Stimulated activated CD8-positive, alpha-beta memory T cell treated with anti-CD3 and anti-CD28 coated beads, Interleukin-7, amount 100 ng/mL, for 4 hours (primary cell): ENCODE measurements at places on chromosomes 5 and 9.

GRCh38 chr9:75128535-75128934, 40.2 kb downstream of the OSTF1 start:
- no peak for DNase-seq

- no peak for DNase-seq
Measured at GRCh38 chr9:78188594-78188993, 47.3 kb upstream of the CEP78 start.

DNA sequence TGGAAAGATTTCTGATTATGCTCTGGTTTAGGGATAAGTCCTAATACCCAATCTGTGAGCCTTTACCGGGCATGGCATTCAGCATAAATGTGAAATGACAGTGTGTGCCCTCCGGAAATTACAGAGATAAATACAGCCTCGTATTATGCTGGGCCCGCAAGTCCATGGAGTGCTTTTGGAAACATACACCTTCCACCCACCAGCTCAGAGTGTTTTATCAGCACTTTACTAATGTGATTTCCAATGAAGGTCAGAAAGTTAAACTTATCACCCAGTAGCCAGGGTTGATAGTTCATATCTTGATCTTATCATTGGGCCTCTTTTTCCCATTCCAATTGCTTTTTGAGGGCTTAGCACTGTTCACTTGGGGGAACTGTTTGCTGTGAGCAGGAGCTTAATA, 94.8 kb downstream of the SGCD start:
- DNase-seq = no peak

DNA sequence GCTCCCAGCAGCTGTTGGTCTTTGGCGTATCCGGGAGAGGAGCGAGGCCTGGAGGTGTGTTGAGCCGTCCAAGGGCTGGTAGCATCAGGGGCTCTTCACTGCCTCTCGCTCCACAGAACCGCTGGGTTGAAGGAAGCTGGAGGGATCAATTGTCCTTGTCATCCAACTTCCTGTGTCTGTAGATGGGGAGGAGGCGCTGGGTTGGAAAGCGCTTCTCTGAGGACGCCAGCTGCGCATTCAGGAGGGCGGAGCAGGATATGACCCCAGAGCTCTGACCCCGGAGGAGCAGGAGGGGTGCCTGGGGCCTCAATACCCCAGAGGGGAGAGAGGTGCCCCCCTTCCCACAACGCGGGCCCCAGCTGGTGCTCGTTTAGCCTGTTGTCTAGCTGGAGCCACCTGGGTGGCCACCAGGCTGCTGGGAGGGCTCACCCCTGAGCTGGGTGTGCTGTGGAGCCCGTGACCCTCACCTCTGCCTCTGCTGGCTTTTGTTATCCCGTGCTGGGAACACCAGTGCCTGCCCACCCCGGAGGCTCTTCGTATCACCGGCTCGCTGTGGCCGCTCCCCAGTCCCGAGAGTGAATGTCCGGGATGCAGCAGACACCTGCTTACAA, 2.0 kb upstream of the DBH start:
- no peak for DNase-seq

DNA sequence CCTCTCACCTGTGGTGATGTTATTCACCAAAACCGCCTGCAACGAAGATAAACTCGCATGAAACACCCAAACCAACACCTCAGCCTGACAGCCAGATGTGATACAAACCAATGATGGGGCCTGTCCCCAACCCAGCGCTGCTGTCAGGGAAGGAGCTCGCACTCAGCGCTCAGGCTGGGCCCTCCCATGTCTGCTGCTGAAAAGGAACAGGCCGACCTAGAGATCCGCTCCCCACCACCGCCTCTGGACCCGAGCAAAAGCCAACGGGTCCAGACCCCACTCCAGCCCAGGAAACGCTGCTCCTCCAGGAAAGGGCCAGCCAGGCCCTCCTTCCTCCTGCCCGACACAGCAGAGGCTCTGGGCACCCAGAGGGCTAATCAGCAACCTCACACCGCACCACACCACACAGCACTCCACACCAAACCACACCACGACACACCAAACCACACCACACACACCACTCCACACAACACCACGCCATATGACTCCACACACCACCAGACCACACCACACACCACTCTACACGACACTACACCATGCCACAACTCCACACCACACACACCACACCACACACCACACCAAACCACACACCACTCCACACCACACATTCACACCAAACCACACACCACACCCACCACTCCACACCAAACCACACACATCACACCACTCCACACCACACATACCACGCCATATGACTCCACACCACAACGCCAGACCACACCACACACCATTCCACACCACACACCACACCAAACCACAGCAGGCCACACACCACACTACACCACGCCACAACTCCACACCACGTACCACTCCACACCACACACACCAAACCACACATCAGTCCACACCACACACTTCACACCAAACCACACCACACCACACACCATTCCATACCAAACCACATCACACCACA, 46.5 kb downstream of the GOLM1 start:
- DNase-seq = no peak

DNA sequence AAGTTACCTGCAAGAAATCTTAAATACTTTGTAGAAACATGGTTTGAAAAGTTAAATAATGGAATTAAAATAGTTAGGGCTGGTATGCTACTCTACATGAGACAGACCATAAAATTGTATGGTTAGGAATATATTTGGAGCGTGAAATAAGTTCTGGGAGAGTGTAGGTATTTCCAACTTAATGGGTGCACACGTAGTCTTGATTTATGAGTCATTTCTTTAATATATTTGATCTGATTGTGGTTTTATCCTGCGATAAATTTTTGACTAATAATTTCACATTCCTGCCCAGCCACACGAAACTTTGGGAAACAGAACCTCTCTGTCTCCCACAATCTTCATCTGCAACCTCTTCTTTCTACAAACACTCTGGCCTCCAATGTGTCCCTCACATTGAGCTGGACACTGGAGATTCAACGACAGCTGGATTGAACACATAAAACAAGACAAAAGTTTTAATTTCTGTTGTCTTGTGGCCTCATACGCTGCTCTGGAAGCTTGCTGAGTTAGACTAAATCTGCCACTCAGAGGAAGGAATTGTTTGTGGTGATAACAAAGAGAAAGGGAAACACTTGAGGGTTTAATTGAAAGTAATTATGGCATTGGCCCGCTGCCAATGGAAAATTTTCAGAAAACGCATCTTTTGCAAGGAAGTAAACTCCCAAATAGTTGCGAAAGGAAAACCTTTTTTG, 201.8 kb upstream of the ZNF608 start:
- no peak for DNase-seq

DNA sequence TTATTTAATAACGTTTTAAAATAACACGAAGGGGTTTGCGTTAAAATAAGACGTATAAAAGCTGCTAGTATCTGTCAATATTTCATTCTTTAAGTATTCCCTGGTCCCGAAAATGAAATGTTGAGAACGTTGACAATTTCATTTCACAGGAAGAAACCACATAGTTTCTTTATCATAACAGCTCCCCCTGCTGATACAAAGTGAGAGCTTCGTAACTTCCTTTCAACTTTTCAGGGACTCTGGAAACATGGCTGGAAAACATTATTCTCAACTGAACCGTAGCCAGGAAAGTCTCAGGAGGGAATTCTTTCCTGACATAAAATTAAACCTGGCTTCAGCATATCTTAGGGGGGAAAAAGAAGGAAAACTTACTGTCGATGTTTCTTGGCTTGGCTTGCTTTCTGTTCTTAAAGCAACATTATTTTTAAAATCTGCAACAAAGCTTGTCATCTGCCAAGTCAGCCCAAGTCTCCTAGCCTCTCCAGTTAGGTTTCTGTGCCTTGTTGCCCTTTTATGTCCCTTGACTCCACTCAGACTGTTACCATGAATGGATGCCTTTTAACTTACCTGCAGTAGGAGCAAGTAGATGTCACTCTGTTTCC, 122.9 kb upstream of the DAB2 start:
- no peak for DNase-seq

GRCh38 chr5:54822324-54822687, 163.1 kb downstream of the ESM1 start:
- DNase-seq = no peak

- DNase-seq = no peak
Measured at GRCh38 chr9:121991307-121991661, 101.8 kb downstream of the TTLL11 start.

DNA sequence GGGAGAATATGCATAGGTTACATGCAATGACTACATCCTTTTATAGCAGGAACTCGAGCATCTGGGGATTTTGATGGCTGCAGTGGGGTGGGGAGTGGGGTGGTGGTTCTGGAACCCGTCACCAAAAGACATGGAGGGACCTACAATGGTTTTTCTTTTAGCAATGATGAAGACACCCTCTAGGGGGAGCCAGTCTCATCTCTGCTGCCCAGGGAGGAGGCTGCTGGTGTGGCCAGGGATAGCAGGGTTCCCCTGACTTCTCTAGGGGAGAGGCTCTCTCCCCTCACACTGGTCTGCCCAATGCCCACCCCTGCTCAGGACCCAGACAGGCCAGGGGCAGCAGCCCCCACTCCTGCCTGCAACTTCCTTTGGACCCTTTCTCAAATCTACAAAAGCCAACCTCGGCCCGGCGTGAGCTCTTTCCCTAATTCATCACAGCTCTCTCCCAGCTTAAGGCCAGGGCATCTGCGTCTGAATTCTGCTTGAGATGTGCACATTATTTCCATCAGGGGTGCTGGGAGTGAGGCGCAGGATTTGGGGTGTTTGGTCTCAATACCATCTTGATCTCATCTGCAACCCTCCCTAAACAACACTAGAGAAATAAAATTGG, 73.6 kb upstream of the RETREG1 start:
- DNase-seq = no peak

- no peak for DNase-seq
Measured at GRCh38 chr9:7104625-7105024, 346.9 kb downstream of the KDM4C start.

- no peak for DNase-seq
Measured at GRCh38 chr5:74310386-74310785, 330.1 kb downstream of the ENC1 start.

DNA sequence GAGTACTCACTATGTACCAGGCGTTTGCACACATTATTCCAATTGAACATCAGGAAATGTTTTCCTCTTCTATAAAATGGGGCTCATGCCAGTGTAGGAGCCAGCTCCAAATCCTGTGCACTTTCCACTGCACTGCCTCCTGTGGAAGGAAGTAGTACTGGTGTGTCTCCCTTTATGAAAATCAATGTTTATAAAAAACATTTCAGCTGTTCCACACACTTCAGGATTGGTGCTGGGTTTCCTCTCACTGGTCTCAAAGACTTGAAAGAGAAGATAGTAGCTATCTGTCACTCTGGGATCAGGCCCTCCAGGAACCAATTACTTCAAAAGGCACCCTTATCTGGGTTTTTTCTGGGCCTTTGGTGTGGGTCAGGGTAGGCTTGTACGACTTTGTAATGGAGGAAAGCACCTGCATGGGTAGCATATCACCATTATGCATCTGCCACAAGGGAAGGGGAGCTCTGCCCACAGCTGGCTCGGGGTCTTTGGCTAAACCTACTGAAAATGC, 32.5 kb downstream of the RAB14 start:
- DNase-seq = no peak

- DNase-seq = no peak
Measured at GRCh38 chr5:94066437-94067207, 325.2 kb upstream of the POU5F2 start.

- DNase-seq = peak; percentile 45
Measured at GRCh38 chr9:92133949-92134604, 18.9 kb upstream of the SPTLC1 start.

DNA sequence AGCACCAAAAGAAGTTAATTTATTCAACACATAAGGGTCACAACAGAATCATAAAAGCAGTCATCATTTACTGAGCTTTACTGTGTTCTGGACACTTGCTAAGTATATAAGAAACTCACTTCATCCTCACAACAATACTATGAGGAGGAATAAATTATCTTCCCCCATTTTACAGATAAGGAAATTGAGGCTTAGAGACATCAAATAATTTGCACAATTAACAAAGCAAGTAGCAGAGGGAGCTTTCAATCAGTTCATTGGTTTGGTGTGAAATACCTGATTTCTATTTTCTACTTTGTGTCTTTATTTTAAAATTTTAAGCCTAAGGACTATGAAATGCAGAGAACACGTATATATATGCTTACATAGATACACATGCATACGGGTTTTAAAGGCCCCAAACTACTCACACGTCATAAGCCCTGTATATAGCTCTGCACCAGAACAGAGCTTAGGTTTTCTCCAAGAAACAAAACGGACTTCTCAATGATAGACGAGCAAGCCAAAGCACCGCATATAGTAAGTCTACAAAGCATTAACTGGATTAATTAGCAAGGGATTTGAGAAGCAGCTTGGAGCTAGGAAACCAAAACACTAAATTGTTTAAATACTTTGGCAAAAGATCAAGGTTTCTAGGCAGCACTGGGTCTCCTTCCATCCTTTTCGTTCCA, 95.6 kb downstream of the DENND1A start:
- no peak for DNase-seq

DNA sequence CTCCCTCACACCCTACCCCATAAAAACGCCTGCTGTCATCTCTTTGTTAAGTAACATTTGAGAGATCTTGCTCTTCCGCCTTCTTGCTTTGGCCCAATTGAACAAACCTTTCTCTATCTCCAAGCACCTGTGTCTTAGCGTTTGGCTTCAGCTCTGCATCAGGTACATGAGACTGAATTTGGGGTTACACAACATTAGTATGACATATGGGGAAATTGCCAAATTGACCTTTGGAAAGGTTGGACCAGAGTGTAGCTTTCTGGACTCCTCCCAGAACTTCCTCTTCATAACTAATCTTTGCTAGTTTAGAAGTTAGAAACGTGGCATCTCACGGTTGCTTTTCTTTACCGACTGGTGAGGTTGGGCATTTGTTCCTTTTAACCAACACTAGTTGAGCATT, 3.5 kb upstream of the EXOSC3 start:
- DNase-seq = no peak

DNA sequence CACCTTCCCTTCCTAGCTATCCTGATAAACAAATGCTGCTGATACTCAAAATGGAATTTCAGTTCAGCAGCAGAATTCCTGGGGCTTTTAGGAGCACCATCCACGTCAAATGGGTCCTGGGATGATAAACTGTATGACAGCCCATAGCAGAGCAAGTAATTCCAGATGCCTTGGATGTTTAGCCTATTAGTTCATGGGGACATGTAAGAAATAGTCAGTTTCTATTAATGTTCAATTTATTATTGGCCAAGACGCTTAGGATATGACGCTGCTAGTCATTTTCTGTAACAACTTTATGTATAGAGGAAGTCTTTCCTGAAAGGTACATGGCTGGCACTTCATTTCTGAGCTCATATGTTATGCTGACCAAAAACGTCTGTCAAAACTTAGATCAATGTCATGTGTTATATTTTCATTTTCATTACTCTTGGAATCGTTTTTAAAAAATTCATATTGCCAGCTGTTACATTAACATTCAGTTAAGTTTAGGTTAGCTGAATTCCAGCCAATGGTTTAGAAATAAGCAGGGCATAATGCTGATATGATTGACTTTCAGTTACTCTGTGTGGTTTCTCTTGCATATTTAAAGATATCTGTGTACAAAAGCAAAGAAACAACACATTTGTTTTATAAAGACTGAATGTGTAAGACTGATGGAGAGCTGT, 243.8 kb downstream of the CSNK1G3 start:
- no peak for DNase-seq

- DNase-seq = no peak
Measured at GRCh38 chr9:131704141-131704983, 35.5 kb downstream of the RAPGEF1 start.

GRCh38 chr9:130609163-130609562, 29.8 kb downstream of the FUBP3 start:
- DNase-seq = no peak
